ENCODE measurements at places on chromosomes 3 and 15. TPM values are rescaled to one million over a fixed set of nuclear protein-coding genes. Genes with fewer than 3 reads are reported as not detected.

RPS27L gene
- total RNA-seq, result 228 TPM

DNA sequence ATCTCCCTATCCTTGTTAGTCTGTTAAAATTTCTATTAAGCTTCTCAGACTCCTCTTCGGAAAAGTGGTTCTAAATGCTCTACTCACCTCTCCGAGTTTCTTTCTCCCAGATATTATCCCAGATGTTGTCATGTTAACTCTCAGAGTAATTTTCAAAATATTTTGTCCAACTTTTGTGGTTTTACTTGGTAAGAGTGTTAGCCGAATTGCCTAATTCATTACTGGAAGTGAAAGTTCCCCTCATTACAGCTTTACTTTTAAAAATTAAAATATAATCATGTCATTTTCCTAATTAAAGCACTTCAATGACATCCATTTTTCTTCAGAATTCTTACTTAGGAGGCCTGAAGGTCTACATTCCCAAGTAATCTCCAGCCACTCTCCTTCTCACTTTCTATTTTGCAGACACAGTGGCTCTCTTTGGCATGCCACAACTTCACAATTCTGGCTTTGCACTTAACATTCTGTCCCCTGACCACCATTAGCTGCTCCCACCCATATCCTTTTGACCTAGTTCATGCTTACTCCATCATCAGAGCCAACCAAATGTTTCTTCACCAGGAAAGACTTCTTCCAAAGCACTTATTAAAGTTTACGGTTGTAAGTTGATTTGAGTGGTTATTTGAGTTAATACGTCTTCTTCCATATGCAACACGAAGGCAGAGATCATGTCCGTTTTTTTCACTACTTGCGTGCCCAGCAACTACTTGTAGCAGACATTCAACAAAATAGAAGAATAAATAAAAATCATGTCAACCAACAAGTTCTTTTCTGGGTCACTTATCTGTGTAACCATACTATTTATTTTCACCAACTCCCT, 10.2 kb upstream of the TIPARP start:
- H3K27me3 ChIP-seq, result peaks cover 6% of the 10 kb centered on the region
- H3K27ac ChIP-seq, result peak overlapping the region; percentile 71
- H3K4me3 ChIP-seq, result peak overlapping the region; percentile 10
- no peaks in the 10 kb centered on the region for H3K36me3 ChIP-seq
- peaks cover 38% of the 10 kb centered on the region for H3K4me1 ChIP-seq

SLC28A2 gene
- not detected for total RNA-seq

TM6SF1 gene
- total RNA-seq, result 31.8 TPM

DNA sequence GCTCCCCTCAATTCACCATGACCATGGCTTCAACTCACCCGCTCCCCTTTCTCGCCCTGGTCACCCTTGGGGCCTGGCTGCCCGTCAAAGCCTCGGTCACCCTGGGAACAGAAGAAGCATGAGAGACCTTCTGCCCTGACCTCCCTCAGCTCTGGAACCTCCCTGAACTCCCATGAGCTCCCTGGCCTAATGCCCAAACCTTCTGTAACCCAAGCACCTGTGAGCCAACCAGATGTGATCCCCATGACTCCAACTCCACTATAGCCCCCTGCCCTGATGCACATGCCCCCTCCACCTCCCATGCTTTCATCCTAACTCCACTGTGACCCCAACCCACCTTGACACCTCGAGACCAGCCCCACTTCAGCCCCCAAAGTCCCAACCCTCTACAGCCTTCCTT, 3.5 kb upstream of the UCN2 start:
- no peak for DNase-seq
- H3K4me3 ChIP-seq, result no peak overlapping the region
- H3K27ac ChIP-seq, result no peak overlapping the region
- H3K36me3 ChIP-seq, result no peaks in the 10 kb centered on the region

DNA sequence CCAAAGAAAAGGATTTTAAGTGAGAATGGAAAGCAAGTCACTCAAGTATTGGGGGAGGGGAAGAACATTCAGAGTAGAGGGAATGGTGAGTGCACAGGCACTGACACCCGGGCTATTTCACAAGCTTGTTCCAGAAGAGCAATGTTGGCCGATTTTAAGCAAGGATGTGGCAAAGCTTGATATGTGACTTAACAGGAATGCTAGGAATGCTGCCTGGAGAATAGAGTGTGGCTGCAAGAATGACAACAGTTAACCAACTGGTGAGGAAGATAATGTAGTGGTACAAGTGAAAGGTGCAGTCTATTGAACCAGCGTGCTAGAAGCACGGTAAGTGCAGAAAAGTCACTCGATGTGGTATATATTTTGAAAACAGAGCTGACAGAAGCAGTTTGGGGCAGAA, 6.2 kb upstream of the CCDC80 start:
- no peaks in the 10 kb centered on the region for H3K36me3 ChIP-seq
- no peak for DNase-seq
- H3K4me1 ChIP-seq, result peaks cover 23% of the 10 kb centered on the region
- H3K4me3 ChIP-seq, result no peak overlapping the region

DNA sequence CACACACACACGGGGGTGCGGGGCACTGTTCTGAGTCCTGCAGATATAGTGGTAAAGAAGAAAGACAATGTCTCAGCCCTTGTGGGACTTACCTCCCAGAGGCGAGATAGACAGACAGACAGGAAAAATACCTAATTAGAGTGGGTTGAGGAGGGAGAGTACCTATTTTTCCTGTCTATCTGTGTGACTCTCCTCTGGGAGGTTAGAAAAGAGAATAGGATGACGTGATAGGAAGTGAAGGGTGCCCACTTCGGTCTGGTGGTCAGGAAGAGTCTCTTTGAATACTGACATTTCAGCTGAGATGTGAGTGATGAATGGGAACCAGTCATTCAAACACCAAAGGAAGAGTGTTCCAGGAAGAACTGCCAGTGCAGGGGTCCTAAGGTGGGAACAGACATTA, 4.1 kb upstream of the APOD start:
- no peak for DNase-seq
- H3K36me3 ChIP-seq, result no peaks in the 10 kb centered on the region

CKMT1A gene
- total RNA-seq, result not detected

DNA sequence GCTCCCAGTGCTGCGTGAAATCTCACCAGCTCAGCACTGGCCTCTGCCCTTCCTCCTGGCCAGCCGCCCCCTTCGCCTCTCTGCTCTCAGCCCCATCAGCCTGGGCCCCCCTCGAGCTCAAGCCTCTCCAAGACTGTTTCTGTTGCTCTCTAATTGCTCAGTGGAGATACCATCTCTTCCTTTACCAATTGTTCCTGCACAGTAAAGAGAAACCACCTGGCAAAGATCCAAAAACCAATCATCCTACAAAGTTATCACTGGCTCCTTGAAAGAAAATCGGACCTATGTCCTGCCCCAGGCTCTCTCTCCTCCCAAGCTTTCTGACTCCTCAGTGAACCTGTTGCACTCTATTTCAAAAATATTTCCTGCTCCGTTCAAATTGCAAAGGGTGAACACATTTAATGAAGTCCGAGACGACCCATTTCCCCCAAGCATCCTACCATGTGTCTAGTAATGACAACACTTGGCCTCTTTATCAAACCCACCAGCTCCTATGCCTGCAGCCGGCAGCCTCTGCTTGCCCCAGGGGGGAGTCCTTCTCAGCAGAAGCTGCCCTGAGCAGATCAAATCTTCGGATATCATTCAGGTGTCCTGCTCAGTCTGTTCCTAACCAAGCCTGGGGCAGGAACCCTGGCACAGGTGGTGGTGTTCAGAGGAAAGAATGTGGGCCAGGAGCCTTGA, 53.7 kb upstream of the FAM174B start:
- H3K27ac ChIP-seq, result no peak overlapping the region
- no peaks in the 10 kb centered on the region for H3K36me3 ChIP-seq
- peaks cover 20% of the 10 kb centered on the region for H3K4me1 ChIP-seq
- DNase-seq, result no peak
- peaks cover 31% of the 10 kb centered on the region for H3K27me3 ChIP-seq

DNA sequence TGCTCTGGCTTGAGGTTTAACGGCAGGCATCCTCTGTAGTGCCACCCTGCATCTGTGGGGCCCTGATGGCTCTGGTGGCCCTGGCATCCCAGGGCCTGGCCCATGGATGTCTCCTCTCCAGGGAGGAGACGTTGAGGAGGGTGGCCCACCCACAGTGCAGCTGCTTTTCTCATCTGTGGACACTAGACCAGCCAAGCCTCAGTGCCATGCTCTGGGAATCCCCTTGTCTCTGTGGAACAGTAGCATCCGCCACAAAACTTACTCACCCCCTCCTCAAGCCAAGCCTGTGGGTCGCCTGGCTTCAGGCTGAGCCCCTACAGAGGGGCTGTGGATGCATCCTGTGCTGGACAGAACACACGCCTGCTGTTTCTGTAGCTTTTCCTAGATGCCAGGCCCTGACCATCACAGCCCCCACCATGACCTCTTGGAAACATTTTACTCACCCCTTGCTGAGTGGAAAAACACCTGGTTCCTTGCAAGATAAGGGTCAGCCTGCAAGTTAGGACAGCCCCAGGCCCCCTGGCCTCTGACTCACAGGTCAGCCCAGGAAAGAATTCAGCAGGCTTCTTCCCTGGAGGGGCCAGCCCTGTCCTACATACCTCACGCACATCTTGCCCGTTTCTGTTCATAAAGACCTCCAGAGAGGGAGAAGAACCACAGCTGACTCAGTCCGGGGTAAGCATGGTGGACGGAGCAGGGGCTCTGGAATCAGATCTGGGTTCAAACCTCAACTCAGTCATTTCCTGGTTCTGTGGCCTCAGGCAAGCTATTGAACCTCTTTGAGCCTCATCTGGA, 19.0 kb downstream of the PAK6 start:
- H3K27me3 ChIP-seq, result peaks cover 20% of the 10 kb centered on the region
- H3K4me3 ChIP-seq, result no peak overlapping the region
- DNase-seq, result no peak
- H3K36me3 ChIP-seq, result no peaks in the 10 kb centered on the region
- H3K4me1 ChIP-seq, result no peaks in the 10 kb centered on the region

ATG3 gene
- total RNA-seq, result 52.0 TPM

GRCh38 chr15:66720206-66721010, 18.4 kb downstream of the SMAD6 start:
- peaks cover 16% of the 10 kb centered on the region for H3K4me1 ChIP-seq
- DNase-seq, result peak; percentile 27
- H3K27me3 ChIP-seq, result no peaks in the 10 kb centered on the region
- no peak overlapping the region for H3K4me3 ChIP-seq

DCLK3 gene
- total RNA-seq, result not detected

PRKCD gene
- 27.2 TPM for total RNA-seq

- no peak overlapping the region for H3K27ac ChIP-seq
- H3K36me3 ChIP-seq, result no peaks in the 10 kb centered on the region
- no peak for DNase-seq
- H3K4me3 ChIP-seq, result no peak overlapping the region
Measured at GRCh38 chr3:187572441-187572840, 97.8 kb downstream of the SST start.

DNA sequence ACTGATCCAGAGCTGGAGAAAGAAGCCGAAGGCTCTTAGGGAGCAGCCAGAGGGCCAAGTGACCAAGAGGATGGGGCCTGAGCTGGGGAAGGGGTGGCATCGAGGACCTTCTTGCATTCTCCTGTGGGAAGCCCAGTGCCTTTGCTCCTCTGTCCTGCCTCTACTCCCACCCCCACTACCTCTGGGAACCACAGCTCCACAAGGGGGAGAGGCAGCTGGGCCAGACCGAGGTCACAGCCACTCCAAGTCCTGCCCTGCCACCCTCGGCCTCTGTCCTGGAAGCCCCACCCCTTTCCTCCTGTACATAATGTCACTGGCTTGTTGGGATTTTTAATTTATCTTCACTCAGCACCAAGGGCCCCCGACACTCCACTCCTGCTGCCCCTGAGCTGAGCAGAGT, 9.5 kb downstream of the CHRD start:
- no peak overlapping the region for H3K4me3 ChIP-seq
- no peak overlapping the region for H3K27ac ChIP-seq
- no peaks in the 10 kb centered on the region for H3K36me3 ChIP-seq
- no peak for DNase-seq
- peaks cover 26% of the 10 kb centered on the region for H3K27me3 ChIP-seq

SORD gene
- 17.6 TPM for total RNA-seq

DNA sequence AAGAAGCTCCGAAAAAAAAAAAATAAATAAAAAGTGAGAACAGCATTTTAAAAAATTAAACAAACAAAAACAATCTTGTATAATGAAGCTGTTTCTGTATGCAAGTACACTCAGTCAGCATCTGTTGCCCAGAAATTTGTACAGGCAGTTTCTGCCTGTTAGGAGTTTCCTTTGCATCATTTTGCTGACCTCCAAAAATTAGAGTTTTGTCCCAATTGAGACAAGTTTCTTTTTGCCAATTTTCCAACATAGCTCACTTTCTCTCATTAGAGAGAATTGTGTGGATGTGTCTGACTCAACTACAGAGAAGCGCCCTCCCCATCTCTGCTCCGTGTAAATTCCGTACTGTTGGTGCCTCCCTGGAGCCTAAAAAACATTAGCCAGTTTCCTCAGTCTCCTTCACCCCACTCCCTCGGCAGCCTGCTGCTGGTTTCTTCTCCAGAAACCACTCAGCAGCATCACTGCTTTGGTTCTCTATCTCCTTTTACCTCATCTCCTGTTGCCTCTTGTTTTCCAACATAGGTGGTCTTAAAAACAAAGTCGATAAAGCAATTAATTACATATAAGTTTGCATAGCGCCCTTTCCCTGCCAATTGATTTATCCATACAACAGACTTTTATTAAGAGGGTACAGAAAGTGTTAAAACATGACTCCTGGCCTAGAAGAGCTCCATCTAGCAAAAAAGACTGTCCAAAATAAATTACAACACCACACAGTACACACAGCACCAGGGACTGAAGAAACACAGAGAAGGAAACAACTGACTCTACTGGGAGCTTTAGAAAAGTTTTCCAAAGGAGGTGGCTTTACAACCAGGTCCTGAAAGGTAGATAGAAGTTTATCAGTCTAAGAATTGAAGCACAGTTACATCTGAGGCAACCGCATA, 286.7 kb downstream of the SHOX2 start:
- H3K4me3 ChIP-seq, result no peak overlapping the region
- peaks cover 5% of the 10 kb centered on the region for H3K27me3 ChIP-seq
- no peaks in the 10 kb centered on the region for H3K4me1 ChIP-seq
- H3K27ac ChIP-seq, result no peak overlapping the region
- no peaks in the 10 kb centered on the region for H3K36me3 ChIP-seq

GRCh38 chr15:45497261-45497660, 25.3 kb downstream of the SLC30A4 start:
- no peak overlapping the region for H3K4me3 ChIP-seq
- H3K27ac ChIP-seq, result no peak overlapping the region
- no peak for DNase-seq
- H3K36me3 ChIP-seq, result no peaks in the 10 kb centered on the region

- H3K27me3 ChIP-seq, result no peaks in the 10 kb centered on the region
- H3K27ac ChIP-seq, result peak overlapping the region; percentile 93
- peaks cover 6% of the 10 kb centered on the region for H3K36me3 ChIP-seq
- peaks cover 41% of the 10 kb centered on the region for H3K4me1 ChIP-seq
Measured at GRCh38 chr3:37163262-37164015, 10.9 kb downstream of the LRRFIP2 start.

SPTBN5 gene
- total RNA-seq, result 0.41 TPM

DNA sequence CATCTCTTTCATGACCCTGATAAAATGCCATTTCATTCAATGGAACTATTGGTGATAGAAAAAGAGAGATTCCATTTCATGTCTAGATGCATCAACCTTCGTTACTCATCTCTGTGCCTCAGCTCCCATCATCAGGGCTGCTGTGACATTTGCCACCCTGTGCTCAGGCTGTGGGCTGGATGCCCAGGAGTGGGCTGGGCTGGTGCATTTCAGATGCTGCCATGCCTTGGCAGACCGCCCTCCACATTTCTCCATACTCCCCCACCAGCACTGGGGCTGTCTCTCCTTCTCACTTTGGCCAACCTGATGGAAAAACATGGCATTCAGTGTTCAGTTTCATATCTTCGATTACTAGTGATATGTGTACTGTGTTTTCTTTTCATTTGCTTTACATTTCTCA, 59.1 kb downstream of the DNASE1L3 start:
- no peaks in the 10 kb centered on the region for H3K27me3 ChIP-seq
- no peak overlapping the region for H3K4me3 ChIP-seq
- H3K4me1 ChIP-seq, result no peaks in the 10 kb centered on the region
- DNase-seq, result no peak
- no peak overlapping the region for H3K27ac ChIP-seq

Data from activated T-cell treated with anti-CD3 and anti-CD28 coated beads, Interleukin-2, amount 50 U/mL, for 72 hours (primary cell).